Ascending aorta (tissue), 2 donors: ENCODE measurements at places on chromosomes 2 and 18. TPM values are rescaled to one million over a fixed set of nuclear protein-coding genes. Genes with fewer than 3 reads are reported as not detected.

- no peak overlapping the region for H3K4me3 ChIP-seq
- H3K36me3 ChIP-seq = no peaks in the 10 kb centered on the region
- no peaks in the 10 kb centered on the region for H3K27me3 ChIP-seq
- no peak overlapping the region for H3K27ac ChIP-seq
- no peaks in the 10 kb centered on the region for H3K4me1 ChIP-seq
Observed at GRCh38 chr18:78859686-78860085, 119.9 kb upstream of the SALL3 start.

DNA sequence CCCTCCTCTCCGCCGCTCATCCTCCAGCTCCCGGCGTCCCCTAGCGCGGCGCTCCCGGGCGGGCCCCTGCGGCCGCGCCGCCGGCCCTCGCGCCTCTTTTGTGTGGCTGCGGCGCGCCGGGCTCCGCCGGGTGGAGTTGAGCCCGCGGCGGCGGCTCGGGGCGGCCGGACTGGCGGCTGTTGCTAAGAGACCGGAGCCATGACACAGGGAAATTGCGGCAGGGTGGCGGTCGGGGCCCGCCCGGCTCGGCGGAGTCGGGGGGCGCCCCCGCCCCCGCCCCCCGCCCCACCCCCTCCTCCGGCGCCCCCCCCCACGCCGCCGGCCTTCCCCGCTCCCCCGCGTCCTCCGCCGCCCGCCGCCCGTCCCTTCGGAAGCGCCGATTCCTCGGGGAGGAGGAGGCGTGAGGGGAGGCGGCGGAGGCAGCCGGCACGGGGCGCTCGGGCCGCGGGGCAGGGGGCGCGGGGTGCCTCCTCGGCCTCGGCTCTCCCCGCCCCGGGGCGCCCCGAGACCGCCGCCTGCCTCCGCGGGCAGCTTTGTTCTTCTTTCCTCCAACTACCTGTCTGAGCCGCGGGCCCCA, at the start of gene TMEM200C:
TMEM200C (minus strand) TSS at position 224 of the 577 bp plus-strand sequence. CDS start 3,459 bp downstream, outside the sequence.
- peak within 1 kb of the TSS; percentile 61 for H3K4me3 ChIP-seq
- H3K4me1 ChIP-seq = no peaks in the 10 kb centered on the region
- H3K36me3 ChIP-seq = no peaks in the 10 kb centered on the region
- no peak within 1 kb of the TSS for H3K27ac ChIP-seq
- H3K27me3 ChIP-seq = peaks cover 15% of the 10 kb centered on the region

POTEI gene
- total RNA-seq = not detected

- no peaks in the 10 kb centered on the region for H3K36me3 ChIP-seq
- no peaks in the 10 kb centered on the region for H3K27me3 ChIP-seq
- H3K4me1 ChIP-seq = no peaks in the 10 kb centered on the region
- no peak for DNase-seq
- H3K4me3 ChIP-seq = no peak overlapping the region
Observed at GRCh38 chr2:79935771-79936657, 368.5 kb downstream of the LRRTM1 start.

DNA sequence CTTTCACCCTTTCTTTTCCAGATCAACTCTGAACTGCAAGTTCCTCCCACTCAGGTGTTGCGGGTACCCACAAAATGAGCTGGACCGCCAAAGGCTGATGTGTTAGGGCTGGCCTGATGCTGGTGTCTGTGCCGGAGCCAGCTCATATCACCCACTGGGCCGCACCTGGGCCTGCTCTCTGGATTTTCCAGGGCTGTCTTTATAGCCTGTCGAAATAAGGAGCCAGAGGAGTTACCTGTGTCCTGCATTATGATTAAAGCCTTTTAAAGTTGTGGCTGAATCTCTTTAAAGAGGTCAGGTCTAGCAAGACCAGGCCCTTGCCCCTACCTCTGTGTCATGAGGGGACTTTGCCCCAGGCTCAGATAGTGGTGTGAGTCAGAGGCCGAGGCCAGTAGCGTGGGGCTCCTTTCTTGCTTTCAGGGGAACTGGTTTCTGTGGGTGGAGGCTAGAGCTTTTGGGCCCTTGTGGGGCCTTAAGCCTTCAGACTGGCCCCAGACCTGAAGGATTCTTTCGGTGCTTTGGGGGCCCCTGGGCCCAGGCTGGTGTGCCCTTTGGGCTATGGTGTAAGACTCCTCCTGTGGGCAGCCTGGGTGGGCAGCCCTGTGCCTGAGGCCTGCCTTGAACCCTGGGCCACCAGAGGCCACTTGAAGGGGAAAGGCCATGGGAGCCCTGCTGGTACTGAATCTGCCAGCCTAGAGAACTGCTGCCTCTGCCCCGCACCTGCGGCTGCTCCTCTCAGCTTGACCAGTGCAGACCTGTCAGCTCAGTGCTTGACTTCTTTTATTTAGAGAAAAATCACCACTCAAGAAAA, 21.3 kb downstream of the OTOF start:
- DNase-seq = peak; percentile 53
- no peaks in the 10 kb centered on the region for H3K36me3 ChIP-seq
- H3K4me3 ChIP-seq = no peak overlapping the region
- no peaks in the 10 kb centered on the region for H3K4me1 ChIP-seq

GRCh38 chr2:26298286-26298637, 47.7 kb upstream of the SELENOI start:
- peaks cover 14% of the 10 kb centered on the region for H3K4me1 ChIP-seq
- no peaks in the 10 kb centered on the region for H3K36me3 ChIP-seq
- no peaks in the 10 kb centered on the region for H3K27me3 ChIP-seq
- H3K27ac ChIP-seq = peak overlapping the region; percentile 80
- peak overlapping the region; percentile 59 for H3K4me3 ChIP-seq

DNA sequence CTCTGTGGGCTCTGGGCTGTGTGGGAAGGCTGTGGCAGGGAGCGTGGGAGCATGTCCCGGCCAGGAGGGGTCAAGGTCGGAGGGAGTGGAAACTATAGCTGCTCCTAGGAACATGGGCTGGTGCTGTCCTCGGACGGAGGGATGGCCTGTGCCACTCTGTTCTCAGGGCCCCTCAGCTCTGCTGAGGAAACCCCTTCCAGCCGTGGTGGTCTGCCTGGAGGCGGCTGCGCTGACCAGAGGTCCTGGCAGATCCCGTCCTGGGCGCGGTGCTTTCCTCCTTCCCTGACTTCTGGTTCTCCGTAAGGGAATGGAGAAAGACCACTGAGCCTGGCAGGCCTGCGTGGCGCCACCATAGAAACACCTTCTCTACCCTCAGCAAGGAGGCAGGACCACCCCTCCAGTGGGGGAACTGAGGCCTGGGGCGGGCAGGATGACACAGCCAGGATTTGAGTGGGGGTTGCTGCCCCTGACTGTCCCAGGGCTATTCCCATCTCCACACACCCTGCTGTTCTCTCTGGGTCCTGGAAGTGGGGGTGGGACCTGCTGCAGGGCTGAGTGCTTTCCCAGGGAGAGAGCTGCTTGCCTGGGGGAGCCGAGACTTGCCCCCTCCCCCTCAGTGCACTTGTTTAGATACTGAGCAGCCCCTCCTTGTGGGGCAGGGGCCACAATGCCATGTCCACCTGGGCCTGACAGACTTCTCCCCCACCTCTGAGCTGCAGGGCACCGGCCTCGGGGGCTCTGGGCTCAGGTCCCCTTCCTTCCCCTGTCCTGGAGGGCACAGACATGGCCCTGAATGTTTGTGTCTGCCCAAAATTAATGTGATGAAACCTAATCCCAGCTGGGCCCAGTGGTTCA, 301.0 kb upstream of the HS6ST1 start:
- H3K27me3 ChIP-seq = no peaks in the 10 kb centered on the region
- H3K27ac ChIP-seq = no peak overlapping the region
- H3K36me3 ChIP-seq = no peaks in the 10 kb centered on the region
- no peak for DNase-seq
- no peaks in the 10 kb centered on the region for H3K4me1 ChIP-seq

DNA sequence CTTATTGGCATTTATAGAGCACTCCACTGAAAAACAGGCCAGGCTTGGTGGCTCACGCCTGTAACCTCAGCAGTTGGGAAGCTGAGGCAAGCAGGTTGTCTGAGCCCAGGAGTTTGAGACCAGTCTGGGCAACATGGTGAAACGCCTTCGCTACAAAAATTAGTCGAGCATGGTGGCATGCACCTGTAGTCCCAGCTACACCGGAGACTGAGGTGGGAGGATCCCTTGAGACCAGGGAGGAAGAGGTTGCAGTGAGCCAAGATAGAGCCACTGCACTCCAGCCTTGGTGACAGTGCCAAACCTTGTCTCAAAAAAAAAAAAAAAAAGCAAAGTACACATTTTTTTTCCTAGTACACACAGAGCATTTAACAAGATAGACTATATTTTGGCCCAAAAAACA, 96.1 kb downstream of the TGIF1 start:
- H3K4me1 ChIP-seq = no peaks in the 10 kb centered on the region
- no peak for DNase-seq
- no peak overlapping the region for H3K4me3 ChIP-seq
- no peaks in the 10 kb centered on the region for H3K36me3 ChIP-seq
- no peaks in the 10 kb centered on the region for H3K27me3 ChIP-seq
- H3K27ac ChIP-seq = no peak overlapping the region

DNA sequence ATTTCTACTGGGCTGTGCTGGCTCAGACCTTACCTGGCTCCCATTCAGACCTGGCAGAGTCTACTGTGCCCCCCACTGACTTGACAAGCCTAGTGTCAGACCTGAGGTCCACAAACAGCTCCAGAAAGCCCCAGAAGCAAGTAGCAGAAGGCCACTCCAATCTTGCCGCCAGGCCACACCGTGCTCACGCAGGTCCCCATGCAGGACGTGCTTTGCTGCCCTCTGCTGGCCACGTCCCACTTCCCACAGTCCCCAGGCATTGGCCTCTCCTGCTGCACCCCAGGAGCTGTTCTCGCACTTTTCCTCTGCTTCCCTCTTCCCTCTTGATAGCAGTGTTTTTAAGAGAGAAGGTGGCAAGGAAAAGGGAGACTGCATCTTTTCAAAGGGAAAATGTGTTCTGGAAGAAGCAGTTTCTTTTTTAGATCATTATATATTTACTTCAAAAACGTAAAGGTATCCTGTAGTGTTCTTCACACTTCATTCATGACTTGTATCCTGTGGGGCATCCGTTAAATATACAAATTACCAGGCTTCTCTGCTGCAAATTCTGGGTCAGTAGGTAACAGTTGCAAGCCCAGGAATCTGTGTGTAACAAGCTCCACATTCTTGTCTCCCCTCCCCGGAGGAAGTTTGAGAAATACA, 81.4 kb upstream of the PAPOLG start:
- DNase-seq = peak; percentile 80
- no peak overlapping the region for H3K4me3 ChIP-seq
- no peaks in the 10 kb centered on the region for H3K36me3 ChIP-seq
- no peak overlapping the region for H3K27ac ChIP-seq
- no peaks in the 10 kb centered on the region for H3K4me1 ChIP-seq

DNA sequence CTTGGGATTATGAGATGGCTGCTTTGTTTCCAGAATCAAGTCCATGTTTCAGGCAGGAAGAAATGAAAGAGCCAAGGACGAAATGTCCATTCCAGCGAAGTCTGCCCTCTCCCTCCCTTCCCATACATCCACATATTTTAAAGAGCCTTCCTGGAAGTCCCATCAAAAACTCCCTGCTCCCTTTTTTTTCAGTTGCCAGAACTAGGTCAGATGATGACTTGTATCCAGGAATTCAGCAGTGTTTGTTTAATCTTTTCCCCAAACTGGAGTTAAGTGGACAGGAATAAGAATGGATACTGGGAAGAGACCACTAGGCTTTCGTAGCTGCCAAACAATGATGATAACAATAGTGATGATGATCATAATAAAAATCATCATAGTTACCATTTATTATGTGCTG, 198.7 kb downstream of the MEIS1 start:
- H3K27ac ChIP-seq = no peak overlapping the region
- H3K36me3 ChIP-seq = no peaks in the 10 kb centered on the region
- no peak overlapping the region for H3K4me3 ChIP-seq
- H3K27me3 ChIP-seq = no peaks in the 10 kb centered on the region
- H3K4me1 ChIP-seq = no peaks in the 10 kb centered on the region
- no peak for DNase-seq

DNA sequence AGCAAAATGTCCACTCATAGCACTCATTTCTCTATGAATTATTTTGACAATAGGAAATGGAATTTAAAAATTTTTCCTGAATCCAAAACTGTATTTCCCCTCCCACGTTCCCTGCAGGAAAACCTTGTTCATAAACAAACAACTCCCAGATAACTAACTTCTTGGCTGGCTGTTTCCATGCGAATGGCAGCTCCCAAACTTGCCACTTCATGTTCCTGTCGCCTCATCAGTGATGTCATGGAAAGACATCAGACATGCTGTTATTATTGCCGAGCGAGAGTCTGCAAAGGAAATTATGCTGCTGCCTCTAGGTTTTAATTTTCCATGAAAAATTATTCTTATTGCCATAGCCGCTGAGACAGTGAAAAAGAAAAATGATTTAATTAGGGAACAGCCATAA, 117.0 kb upstream of the RIOK3 start:
- no peak overlapping the region for H3K4me3 ChIP-seq
- H3K36me3 ChIP-seq = no peaks in the 10 kb centered on the region
- H3K27ac ChIP-seq = no peak overlapping the region
- H3K27me3 ChIP-seq = no peaks in the 10 kb centered on the region
- no peak for DNase-seq

DNA sequence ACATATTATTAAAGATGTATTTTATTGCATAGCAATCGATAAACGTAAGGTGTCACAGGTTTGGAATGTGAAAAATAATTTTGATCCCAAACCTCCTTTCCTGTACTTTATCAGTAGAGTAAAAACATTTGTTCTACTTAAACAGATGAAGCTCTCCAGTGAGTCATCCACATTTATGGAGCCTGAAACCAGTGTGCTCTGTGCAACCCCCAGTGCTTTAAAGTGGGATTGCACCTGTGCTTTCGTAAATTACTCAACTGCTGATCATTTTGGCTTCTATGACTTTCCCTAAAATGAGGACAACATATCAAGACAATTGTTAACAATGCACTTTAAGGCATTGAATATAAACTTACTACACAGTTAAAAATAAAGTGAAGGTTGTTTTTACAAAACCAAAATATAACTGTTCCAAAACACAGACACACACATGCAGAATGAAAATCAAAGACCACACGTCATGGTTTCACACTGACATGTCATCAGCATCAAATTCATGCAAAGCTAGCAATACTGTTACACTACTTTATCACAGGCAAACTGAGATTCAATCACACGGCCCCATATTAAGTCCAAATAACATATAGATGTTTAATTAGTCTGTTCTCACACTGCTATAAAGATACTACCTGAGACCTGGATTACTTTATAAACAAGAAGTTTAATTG, 9.7 kb downstream of the TMEM18 start:
- no peak overlapping the region for H3K27ac ChIP-seq
- no peak for DNase-seq
- no peak overlapping the region for H3K4me3 ChIP-seq
- no peaks in the 10 kb centered on the region for H3K27me3 ChIP-seq
- no peaks in the 10 kb centered on the region for H3K4me1 ChIP-seq

CEP192 gene
- 3.1 TPM for total RNA-seq

DNA sequence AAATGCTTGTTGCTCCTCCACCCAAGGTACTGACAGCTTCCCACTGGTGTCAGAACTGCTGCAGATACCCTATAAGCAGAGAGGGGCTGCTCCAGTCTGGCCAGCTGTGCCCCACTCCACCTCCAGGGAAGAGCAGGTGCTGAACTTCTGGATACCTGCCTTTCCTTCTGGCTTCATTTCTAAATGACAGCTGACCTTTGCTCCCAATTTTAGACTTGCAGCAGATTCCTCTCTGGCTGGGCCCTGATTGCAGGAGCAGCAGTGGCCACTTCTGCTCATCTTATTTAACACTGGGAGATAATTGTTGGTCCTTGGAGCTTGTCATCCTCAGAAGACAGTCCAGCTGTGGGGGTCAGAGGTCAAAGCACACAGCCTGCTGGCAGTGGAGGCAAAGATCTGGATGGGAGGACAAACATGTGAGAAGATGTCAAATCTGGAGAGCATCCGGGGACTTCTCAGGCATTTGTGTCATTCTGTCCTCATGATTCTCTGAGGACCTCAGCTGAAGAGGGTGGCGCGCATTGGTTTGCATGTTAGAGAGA, 38.9 kb downstream of the SETBP1 start:
- DNase-seq = no peak
- H3K27me3 ChIP-seq = no peaks in the 10 kb centered on the region
- no peak overlapping the region for H3K4me3 ChIP-seq
- H3K36me3 ChIP-seq = peaks cover 7% of the 10 kb centered on the region
- H3K27ac ChIP-seq = no peak overlapping the region
